ENCODE measurements at places on chromosomes 3 and 15.

DNA sequence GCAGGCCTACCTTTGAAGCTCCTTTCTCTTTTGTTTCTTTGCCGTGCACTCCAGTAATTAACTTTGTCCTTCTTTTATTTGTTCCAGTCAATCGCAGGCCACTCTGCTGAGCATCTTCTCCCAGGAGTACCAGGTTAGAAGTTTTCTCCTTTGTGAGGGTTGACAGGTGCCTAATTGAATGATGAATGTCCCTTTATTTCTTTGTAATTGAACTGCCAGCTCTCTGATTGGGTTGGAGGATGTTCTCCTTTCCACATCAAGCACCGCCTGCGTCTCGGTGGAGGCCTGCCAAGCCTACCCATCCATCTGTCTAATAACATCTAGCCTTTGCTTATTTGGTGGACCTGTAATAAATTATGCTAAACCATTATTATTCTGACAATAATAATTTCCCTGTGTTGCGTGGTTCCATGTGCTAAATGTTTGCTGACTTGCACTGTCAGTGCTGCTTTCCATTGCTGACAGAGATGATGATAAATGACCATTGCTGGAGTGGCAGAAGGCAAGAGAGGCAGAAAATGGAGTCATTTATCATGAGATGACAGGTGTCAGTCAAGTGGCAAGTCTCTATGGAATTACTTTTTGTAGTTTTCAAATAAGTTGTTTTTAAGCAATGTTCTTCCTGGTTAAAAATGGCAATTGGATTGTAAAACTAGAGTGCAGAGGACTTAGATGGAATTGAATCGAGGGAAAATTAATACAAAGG lies 64.9 kb downstream of the CDIN1 start:
- DNase-seq: no peak

DNA sequence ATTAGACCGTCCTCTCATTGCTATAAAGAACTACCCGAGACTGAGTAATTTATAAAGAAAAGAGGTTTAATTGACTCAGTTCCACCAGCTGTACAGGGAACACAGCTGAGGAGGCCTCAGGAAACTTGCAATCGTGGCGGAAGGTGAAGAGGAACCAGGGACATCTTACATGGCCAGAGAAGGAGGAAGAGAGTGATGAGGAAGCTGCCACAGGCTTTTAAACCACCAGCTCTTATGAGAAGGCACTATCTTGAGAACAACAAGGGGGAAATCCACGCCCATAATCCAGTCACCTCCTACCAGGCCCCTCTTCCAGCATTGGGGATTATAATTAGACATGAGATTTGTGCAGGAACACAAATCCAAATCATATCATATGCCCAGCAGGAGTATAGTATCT lies 138.5 kb downstream of the ALCAM start:
- no peak for DNase-seq

- DNase-seq: no peak
Measured at GRCh38 chr3:69838696-69839515, 99.6 kb downstream of the MITF start.

DNA sequence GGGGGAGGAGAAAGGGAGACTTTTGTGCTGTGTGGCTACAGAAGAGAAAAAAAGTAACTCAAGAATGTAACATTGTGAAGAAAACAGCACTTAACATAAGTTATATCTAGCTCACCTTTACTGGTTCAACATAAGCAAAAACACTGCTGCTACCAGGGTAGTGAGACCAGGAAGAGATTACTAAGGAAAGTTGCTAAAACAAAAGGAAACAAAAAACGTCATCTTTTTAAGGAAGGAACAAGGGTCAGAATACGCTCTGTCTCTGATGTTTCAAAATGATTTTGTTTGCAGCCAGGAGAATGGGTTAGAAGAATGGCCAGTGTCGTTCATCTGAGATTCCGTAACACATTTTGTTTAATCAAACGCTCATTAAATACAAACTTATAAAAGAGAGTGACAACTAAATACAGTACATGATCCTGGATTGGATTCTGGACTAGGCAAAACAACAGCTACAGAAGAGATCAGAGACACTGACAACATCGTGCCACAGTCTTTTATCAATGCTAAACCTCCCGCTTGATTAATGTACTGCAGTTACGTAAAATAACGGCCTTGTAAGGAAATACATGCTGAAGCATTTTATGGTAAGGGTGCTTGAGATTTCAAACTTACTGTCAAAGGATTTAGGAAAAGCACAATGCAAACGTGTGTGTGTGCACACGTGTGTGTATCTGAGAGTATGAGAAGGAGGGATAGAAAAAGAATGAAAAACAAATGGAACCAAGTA lies 67.7 kb downstream of the FOXP1 start:
- no peak for DNase-seq

DNA sequence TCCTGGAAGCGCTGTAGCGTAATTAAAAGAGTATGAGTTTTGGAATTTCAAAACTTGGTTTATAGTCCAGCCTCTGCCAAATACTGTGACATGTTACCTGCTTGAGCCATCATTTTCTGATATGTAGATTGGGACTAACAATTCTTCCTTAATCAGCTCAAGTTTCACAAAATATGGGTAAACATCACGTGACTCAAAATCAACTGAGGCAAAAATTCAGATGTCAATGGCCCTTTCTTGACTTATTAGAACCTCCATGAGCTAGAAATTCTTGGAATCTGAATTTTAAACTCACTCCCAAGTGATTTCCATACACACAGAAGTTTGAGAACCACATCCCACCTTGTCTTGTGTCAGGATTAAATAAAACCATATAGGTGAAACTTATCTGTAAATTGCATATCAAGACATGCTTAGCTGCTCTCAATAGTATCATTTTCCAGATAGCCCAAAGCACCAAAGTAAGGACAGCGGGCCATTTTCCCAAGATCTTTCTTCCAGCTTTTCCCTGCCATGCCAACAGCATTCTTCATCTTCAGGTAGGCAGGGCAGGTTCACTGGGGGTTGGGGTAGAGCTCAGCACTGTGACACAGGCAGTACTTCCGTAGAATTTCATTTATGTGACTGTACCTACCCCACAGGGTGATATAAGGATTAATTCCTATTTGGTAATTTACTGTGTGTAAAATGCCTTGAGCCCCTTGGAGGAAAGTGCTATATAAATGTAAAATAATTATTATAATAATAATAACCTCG lies 379.0 kb downstream of the TIGIT start:
- DNase-seq: no peak

- no peak for DNase-seq
Measured at GRCh38 chr3:173064631-173065030, 76.4 kb downstream of the SPATA16 start.

DNA sequence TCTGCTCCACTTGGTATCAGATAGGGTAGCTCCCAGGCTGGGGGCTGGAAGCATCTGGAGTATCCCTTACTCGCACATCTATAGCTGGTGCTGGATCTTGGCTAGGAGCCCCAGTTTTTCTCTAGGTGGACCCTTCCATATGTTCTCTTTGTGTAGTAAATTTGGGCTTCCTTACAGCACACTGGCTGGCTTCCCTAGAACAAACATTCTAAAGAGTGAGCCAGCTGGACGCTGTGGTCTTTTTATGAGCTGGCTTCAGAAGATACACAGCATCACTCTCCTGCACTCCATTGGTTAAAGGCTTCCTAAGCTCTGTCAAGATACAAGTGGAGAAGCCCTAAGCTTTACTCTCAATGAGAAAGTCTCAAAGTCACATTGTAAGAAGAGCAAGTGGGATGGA lies 322.1 kb downstream of the WDR72 start:
- DNase-seq: no peak

- DNase-seq: no peak
Measured at GRCh38 chr15:83324799-83325198, 40.3 kb upstream of the BNC1 start.

All from activated T-cell treated with anti-CD3 and anti-CD28 coated beads for 48 hours (primary cell).